Amniotic stem cell (primary cell): ENCODE measurements at places on chromosomes 7 and 10.

DNA sequence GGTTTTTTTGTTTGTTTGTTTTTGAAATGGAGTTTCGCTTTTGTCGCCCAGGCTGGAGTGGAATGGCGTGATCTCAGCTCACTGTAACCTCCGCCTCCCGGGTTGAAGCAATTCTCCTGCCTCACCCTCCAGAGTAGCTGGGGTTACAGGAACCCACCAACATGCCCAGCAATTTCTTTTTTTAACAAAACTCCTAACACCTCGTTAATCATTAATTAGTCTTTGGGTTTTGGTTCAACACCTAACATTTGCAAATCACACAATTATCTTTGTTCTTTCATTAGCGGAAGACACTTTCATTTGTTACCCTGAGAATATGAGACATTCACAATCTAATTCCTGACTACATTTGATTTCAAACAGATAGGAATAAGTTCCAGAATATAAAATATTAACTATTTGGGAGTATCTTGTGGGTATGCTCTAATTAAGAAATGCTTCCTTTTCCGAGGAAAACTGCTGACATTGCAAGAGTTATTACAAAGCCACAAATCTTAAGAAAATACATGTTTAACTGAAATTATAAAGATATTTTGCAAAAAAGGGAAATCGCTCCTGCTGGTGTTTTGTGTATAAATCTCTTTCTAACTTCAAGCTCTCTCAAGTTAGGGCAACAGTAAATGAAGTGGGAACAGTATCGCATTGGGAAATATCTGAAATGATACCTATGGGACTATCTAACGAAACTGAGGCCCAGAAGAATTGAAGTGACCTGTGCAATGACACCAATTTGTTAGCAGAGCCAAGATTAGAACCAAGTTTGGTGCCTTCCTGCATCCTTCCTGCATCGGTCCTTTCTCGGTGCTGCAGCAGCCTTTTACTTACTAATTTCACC, 1.2 kb upstream of the LSM8 start:
- no peak for DNase-seq

GRCh38 chr10:72053690-72054089, 34.7 kb downstream of the SPOCK2 start:
- no peak for DNase-seq

DNA sequence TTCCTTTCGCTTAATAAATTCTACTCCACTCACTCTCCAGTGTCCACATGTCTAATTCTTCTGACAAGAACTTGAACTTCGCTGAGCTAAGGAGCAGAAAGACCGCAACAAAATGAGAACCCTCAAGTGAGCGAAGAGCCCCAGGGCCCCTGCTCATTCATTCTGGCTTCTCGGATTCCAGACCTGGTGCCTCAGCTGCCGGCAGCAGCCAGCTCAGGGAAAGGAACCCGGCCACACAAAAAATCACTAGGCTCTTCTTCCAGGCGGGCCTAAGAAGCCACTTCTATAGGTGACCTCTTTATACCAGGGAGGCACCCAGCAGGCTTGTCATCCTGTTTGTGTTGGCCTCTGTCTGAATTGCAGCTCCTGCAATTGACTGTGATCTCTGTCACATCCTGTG, 33.3 kb downstream of the OTUD1 start:
- no peak for DNase-seq

- no peak for DNase-seq
Observed at GRCh38 chr10:16367621-16368292, 69.1 kb upstream of the PTER start.

DNA sequence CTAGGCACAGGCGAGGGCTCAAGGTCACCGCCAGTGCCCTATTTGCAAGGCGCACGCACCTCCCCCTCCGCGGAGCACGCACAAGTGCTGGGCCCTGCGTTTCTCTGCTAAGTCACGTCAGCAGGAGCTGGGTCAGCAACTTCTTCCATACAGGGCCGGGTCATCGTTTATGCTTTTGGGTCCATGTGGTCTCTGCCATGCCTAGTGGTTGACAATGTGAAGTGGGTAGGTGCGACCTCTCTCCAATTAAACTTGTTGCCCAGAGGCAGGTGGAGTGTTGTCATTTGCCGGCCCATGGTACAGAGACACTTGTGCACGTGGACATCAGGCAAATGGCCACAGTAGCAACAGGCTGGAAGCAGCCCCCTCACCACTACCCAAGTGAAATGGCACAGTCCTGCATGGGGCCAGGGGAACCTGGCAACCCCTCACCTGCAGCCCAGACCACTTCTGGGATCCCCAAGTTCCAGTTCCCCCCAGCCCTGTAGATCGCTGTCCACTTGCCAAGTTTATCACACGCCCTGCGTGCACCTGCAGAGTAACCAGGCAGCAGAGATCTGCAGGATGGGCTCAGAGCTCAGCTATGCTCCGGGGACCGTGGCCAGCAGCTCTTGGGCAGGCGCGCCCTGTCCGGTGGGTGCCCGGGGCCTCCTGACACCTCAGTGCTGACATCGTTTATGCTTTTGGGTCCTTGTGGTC, 86.1 kb upstream of the PPP2R2D start:
- DNase-seq = no peak

- no peak for DNase-seq
Observed at GRCh38 chr10:122098924-122099323, 110.0 kb downstream of the TACC2 start.

GRCh38 chr10:8456386-8456785, 401.9 kb downstream of the GATA3 start:
- no peak for DNase-seq

GRCh38 chr10:101028446-101029337, 2.2 kb downstream of the PDZD7 start:
- DNase-seq = no peak

GRCh38 chr10:14532473-14533251, 201.9 kb upstream of the FRMD4A start:
- DNase-seq = no peak

DNA sequence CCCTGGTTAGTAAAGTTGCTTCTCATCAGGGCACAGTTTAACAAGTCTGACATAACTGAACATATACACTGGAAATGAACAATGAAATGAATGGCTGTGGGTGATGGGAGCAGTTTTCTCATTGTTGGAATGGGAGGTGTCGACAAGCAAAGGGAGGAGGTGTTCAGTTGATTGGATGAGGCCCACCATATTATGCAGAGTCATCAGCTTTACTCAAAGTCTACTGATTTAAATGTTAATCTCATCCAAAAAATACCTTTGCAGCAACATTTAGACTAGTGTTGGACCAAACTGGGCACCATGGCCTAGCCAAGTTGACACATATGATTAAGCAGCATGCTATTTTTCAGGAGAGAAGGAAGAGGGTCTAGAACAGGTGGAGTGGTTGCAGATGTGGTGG, 201.7 kb downstream of the RAMP3 start:
- no peak for DNase-seq

GRCh38 chr7:15495170-15495569, 66.6 kb downstream of the AGMO start:
- DNase-seq = no peak

GRCh38 chr10:15419279-15419874, 48.3 kb upstream of the FAM171A1 start:
- peak; percentile 4 for DNase-seq

GRCh38 chr7:121954803-121955202, 81.8 kb downstream of the PTPRZ1 start:
- DNase-seq = peak; percentile 12

- DNase-seq = no peak
Observed at GRCh38 chr10:77446700-77447099, 190.9 kb downstream of the KCNMA1 start.

DNA sequence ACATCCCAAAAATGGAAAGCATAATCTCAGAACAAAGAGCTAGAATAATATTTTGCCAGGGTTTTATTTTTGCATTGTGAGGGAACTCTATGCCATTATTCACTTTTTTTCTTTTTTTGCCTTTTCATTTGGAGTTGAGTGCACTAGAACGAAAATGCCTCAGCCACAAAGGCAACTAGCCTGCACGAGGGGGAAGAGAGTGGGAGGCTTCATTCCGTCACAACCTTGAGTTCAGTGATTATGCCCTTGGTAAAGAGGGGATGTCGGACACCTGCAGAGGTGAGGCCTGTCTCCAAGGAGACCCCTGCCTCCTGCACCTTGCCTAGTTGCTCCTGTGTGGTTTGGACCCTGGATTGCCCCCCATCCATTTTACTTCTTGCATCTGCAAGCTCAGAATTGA, 232.7 kb downstream of the TEX36 start:
- DNase-seq = no peak

DNA sequence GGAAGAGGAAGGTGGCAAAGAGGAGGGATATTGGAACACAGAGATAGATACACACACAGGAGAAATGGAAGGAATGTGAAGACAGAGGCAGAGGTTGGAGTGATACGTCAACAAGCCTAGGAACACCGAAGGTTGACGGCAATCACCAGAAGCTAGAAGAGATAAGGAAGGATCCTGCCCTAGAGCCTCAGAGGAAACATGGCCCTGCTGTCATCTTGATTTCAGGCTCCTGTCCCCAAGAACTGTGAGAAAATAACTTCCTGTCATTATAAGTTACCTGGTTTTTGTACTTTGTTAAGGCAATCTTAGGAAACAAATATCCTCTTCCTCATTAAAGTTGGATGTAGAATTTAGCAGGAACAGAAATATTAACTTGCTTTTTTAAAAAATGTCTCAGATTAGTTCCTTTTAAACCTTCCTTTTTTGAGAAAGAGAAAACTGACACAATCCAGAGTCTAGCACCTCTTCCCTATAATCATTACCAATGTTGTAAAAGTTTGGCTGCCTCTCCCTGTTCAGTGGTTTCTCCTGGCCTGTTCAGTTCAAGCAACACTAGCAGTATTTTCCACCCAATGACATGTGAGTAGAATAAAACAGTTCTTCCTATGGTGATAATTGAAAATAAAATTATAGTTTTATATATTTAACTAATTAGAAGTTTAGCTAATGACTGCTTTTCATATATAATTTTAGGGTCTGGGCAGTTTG, 28.8 kb upstream of the GNAI1 start:
- DNase-seq = no peak

GRCh38 chr7:8160779-8161345, 101.1 kb downstream of the ICA1 start:
- no peak for DNase-seq

DNA sequence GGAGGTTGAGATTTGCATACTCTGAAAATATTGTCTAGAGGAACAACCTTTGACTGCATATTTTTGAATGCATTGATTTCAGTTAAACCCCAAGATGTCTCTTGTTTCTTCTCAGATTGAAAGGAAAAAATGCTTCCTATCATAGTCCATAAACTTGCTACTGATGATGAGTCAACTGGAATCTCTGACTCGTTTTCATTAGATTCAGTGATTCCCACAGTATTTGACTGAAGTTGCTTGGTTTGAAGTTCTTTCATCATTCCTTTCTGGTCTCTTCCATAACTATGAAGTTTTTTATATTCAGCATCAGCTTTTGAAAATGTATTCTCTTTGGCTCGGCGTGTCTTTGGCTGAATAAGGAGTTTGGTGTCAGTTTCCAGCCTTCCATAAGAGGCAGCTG, 10.7 kb downstream of the PEX1 start:
- DNase-seq = no peak

DNA sequence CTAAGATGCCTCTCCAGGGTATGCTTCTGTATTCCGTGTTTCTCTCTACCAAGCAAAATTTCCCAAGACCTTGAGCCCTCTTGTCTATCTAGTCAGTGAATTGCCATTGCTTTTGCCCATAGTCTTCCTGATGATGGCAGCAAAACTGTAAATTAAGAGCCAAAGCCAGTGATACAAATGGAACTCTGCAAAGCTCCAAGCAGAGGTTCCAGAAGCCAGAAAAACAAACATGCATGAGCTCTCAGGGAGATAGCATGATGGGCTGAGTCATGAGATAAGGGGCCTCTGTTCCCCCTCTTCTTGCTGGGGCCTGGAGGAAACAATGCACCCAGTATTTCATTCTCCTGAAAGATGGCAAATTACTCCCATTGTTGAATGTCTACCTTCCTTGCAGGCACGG, 24.7 kb downstream of the LSMEM1 start:
- no peak for DNase-seq

GRCh38 chr7:68417659-68418058, 1180.6 kb upstream of the AUTS2 start:
- no peak for DNase-seq

DNA sequence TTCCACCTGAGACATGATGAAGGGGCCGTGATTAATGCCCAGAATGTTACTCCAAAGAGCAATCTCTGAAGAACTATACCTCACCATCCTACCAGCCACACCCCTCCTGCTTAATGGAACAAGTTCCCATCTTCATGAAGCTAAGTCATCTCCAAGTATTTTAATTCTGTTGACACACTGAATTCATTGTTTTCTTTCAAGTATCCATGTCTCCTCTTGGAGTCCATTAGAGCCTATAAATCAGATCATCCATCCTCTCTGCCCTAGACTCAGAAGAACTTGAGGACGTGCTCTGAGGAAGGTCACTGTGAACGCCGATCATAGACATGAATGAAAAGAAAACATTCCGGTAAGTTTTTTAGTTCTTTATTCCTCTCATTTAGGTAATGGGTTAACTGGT, 126.8 kb downstream of the RSU1 start:
- DNase-seq = no peak

GRCh38 chr7:102042016-102042656, 224.7 kb downstream of the CUX1 start:
- peak; percentile 57 for DNase-seq

- DNase-seq = no peak
Observed at GRCh38 chr7:87530126-87530525, 54.6 kb upstream of the ABCB4 start.

DNA sequence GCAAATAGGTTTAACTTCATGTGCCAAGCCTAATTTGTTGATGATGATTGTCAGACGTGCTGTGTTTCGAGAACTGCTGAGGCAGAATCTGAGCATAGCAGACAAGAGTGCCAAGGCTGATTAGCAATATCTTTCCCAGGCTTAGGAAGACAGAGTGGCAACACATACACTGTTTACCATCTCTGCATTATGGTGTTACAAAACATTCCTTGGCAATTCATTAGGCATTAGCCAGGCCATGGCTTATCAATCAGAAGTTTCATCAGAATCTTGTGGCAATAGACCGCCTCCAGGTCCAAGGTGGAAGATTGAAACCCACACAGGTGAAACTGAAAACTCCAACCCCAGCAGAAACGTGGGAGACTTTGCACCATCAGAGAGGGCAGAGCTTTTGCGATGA, 148.5 kb downstream of the AOAH start:
- no peak for DNase-seq
